HCT116 (cell line): ENCODE measurements at places on chromosomes 5 and 9.

- DNase-seq: no peak
These were observed 28.4 kb downstream of the FBXW11 start for GRCh38 chr5:171978016-171978415.

GRCh38 chr9:138103849-138104206 lies 226.2 kb downstream of the CACNA1B start:
- no peak for DNase-seq

GRCh38 chr9:2321523-2322148 lies 300.0 kb upstream of the VLDLR start:
- no peak for DNase-seq

DNA sequence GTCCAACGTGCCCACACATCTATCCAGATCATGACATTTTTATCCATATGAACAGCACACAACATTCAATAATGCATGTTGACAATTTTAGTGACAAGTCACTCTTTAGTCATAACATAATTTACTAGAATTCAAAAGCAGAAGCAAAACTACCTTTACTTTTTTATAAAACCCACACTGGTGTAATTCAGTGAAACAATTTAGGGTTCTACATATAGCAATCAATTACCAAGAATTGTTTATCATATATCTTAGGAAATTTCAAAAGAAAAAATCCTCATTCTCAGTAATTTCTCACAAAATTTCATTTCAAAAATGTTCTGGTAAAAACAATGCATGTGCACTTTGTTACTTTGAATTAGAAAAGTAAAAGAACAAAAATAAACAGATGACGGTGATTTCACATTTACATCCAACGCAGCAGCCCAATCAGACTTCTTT lies 12.6 kb downstream of the AUH start:
- DNase-seq: no peak

- DNase-seq: no peak
These were observed 79.8 kb downstream of the XRCC4 start for GRCh38 chr5:83157163-83157562.

DNA sequence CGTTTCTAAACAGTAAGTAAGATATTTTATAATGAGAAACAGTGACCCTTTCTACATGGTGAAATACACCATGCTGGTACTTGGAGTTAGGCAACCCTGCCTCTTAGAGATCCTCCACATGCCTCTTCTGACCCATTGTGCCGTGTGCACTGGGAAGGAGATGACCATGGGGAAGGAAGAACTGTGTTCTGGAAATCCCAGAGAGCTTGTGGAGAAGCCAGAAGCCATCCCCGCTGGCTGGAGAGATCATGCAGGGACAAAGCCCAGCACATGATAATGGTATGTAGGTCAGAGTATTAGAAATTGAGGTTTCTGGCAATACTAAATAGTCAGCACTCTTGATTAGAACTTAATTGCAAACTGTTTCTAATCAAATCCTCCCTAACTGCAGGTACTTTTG lies 307.3 kb downstream of the FBXL7 start:
- DNase-seq: no peak

DNA sequence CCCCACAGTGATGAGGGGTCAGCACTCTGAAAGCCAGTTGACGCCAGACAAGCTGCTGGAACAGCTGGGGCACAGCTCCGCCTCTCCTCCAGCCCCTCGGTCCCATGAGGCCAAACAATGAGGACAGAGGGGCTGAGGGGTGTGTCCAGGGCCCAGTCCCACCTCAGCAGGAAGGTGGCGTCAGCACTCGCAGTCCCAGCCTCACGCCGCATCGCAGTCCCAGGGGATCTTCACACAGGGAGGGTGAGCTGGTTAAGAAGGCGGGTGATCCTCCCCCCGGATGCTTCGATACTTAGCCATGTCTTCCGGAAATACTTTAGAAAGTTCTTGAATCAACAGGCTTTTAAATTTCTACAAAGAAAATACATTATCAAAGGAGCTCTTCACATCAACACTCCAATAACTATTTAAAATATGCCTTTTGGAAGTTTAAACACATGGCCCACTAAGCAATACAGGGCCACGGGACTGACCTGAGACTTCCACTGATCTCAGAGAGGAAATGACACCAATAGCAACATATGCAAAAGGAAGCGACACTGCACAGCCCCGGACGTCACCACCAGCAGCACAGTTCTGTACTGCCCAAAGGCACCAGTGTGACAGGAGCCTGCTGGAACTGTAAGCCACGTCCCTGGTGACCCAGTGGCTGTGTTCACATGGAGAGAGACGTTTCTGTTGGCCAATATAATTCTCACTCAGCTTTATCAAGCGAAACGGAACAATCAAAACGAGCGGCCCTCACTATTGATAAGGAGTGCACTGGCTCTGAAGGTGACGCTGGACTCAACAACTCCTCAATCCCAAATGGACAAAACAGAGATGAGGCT lies 5.9 kb downstream of the MED10 start:
- no peak for DNase-seq
